ENCODE measurements at places on chromosomes 7 and 10.

DNA sequence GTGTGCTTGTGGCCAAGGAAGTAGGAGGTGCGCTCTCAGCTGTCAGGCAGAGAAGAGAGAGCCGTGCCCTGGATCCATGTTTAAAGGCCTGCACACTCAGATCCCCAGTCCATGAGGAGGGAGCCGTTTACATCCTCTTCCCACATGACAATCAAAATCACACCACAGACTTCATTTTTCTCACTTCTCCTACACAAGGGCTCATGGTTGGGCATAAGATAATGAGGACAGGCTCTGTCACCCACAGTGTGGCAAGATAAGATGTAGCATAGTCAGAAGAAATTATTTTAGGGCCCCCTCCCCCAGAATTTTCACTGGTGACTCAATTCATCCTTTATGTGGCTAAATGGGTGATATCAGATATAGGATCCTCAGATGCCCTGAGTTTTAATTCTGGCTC lies 35.9 kb upstream of the INHBA start:
- DNase-seq, result no peak

DNA sequence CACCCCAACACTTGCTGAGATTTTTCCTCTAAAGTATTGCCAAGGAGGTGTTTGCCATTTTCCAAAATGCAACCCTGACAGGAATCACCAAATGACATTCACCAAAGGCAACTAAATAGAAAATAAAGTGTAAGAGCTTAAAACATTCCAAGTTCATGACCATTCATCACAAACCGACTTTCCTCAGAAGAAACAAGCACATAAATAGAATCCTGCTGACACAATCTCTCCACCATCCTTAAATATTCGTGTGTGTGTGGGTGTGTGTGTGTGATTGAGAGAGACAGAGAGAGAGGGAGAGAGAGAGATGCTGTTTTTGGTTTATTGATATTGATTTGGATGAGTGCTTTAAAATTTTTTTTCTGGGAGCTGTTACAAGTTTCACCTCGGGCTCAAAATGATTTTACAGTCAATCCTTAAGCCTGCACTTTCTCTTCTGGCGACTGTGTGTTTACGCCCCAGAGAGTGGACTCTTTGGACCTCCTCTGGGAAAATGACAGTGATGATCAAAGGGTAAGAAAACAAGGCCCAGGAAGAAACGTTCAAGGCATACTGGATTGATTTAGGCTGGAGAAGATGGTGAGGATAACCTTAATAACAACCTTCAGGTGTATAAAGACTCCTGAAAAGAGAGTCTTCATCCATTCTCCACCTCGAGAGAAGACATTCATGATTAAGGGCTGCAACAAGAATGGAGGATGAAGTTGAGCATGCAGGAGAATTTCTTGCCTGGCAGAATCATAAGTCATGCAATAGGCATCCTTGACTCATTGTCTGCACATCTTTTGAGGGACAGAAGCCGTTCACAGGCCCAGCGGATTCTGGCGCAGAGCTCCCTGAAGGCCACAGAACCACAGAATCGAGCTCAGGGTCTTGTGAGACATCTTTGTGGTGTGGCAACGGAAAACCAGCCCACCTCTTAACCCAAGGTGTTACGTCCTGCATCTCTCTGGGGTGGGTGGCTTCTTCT lies 104.4 kb upstream of the FGFR2 start:
- no peak for DNase-seq

GRCh38 chr10:126423732-126424491 lies 35.6 kb upstream of the ADAM12 start:
- DNase-seq, result no peak

DNA sequence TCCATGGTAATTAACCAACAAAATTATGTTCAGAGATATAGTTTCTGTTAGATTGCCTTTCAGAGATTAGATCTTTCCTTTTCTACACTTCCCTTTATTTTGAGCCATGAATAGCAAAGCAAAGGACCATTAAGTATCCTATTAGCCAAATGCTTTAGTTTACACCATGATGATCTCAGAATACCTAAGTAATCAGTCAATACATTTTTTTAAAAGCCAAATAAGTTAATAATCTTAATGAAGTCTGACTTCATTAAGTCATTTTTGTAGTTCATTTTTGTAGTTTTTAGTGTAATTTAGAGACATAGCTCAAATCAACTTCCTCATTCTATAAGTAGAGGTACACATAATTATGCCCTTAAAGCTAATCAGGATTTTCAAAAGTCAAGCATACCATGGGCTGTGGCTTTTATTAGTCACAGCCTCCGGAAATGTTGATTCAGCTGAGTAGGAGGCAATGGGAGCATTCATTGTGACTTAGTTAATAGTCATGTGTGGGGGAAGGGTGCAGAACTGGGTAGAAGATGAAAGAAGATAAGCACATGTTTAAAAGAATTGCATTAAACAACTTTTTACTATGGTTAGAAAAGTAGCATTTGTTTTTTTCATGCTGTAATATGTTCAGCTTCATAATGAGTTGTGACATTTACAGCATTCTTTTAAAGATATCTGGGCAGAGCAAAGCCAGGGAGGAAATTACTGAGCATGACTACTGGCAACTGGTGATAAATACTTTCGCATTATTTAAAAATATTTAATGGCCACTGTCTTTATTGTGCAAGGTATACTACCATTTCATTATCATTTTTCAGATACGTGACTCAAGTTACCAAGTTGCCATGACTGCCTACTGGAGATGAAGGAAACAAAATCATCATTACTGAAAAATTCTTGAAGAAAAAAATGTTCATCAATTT lies 57.3 kb upstream of the CCDC71L start:
- DNase-seq, result no peak

DNA sequence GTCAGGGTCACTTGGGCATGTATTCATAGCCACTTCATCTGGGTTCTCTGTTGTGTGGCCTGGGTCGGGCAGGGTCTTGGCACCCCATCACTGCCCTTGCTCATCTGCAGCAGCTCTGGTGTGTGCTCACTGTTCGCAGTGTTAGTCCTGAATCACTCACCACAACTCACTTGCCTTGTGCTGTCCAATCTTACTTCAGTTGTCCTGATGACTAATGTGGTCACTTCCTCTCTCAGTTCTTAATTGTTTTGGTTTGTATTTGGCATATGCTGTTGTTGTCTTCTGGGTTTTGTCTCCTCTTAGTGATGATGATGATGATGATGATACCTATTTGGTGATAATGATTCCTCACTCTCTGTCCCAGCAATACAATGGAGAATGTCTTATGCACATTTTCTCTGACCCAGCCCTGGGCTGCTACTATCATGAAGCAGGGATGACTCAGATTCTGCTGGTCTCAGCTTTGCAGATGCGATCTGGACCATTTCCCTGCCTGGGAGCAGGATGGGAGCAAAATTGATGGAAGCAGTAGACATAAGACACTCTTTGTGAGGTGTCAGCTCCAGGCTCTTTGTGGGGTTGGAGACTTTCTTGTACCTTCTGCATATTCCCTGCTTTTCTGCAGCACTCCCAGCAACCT lies 17.0 kb downstream of the ADRA2A start:
- no peak for DNase-seq

- DNase-seq, result no peak
Observed at GRCh38 chr10:42864575-42864974, 82.0 kb downstream of the BMS1 start.

- DNase-seq, result no peak
Observed at GRCh38 chr10:43170491-43170890, 32.2 kb downstream of the CSGALNACT2 start.

- no peak for DNase-seq
Observed at GRCh38 chr10:74249865-74250264, 98.8 kb downstream of the ADK start.

DNA sequence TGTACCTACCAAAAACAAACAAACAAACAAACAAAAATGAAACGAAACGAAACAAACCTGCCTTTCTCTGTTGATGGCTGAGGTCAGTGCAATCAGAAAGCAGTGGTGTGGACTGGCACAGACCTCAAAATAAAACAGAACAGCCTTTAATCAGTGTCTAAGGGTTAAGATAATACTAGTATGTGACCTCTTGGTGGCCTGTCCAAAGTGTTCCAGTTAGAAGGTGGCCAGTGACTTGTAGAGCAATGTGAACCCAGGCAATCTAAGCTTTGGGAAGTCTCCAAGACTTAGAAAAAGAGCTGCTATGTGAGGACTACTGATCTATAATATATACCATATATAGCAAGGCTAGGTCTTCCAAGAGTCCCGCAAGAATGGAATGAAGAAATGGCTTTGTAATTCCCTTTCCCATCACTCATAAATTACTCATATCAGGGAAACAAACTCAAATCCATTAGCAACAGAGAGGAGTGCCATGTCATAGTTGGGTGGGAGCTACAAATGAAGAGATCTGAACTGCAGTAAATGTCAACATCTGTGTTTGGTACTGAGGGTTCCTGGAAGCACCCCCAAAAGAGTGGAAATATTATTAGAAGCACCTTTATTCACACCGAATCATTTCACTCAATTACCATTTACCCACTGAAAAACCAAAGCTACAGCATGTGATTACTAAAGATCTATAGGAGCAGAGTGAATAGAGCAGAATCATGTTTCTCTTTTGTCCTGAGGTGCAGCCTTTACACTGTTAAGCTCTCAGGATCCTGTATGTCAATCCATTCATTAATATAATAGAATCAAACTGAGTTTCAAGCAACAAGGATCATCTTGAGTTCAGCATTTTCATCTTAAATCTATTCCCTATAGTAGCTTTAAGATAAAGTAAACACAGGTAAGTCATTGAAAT lies 28.0 kb downstream of the ABLIM1 start:
- no peak for DNase-seq

- DNase-seq, result no peak
Observed at GRCh38 chr10:33165911-33166310, 168.6 kb downstream of the NRP1 start.

GRCh38 chr10:69213591-69214311 lies 6.4 kb upstream of the HKDC1 start:
- no peak for DNase-seq

DNA sequence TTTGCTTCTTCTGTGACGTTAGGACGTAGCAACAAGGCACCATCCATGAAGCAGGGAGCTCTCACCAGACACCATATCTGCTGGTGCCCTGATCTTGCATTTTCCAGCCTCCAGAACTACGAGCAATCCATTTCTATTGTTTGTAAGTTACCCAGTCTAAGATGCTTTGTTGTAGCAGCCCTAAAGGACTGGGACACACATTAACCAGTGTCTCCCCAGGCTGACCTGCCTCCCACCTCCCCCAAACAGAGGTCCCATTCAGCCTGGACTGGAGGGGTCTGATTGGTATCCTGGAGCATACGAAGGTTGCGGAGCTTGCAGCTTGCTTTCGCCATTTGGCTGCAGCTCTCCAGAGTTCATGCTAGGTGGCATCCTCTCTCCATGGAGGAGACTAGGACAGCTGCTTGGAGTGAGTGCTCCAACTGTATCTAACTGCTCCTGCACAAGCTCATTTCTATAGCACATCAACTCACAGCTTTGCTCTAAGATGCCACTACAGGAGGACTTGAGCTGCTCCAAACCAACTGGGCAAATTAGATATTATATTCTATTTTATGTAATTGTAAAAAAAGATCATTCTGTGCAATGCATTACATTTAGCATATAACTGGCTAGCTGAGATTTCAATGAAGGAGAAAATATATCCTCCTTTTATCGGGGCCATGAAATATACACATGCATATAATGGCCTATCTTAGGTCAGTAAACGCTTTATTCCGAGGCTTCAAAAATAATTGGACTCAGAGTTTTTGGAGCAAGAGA lies 8.0 kb upstream of the GRK5 start:
- DNase-seq, result no peak

DNA sequence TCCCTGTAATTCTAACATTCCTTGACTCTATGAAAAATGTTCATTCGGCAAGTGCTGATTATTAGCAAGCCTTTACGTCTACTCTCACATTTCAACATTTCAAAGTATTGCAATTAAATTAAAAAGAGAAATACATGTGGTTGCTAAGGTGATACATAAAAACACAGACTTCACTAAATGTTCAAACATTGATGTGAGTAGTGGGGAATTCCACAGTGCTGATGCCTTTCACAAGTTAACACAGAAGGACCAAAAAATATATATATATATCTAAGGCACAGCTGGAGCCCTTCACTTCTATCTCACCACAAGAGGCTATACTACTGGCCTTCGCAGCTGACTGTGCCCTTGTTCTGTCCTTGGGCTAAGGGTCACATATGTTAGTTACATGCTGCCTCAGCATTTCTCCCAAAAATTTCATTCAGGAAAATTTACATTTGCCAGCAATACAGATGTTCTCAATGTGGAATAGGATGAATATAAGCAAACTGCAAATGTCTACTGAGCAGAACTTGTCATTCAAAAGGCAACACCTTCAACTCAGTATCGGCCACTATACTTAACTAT lies 13.9 kb downstream of the CTTNBP2 start:
- DNase-seq, result no peak

- DNase-seq, result no peak
Observed at GRCh38 chr10:23362069-23362830, 17.7 kb upstream of the C10orf67 start.

GRCh38 chr10:5013385-5013784 lies 9.7 kb upstream of the AKR1C2 start:
- DNase-seq, result no peak

DNA sequence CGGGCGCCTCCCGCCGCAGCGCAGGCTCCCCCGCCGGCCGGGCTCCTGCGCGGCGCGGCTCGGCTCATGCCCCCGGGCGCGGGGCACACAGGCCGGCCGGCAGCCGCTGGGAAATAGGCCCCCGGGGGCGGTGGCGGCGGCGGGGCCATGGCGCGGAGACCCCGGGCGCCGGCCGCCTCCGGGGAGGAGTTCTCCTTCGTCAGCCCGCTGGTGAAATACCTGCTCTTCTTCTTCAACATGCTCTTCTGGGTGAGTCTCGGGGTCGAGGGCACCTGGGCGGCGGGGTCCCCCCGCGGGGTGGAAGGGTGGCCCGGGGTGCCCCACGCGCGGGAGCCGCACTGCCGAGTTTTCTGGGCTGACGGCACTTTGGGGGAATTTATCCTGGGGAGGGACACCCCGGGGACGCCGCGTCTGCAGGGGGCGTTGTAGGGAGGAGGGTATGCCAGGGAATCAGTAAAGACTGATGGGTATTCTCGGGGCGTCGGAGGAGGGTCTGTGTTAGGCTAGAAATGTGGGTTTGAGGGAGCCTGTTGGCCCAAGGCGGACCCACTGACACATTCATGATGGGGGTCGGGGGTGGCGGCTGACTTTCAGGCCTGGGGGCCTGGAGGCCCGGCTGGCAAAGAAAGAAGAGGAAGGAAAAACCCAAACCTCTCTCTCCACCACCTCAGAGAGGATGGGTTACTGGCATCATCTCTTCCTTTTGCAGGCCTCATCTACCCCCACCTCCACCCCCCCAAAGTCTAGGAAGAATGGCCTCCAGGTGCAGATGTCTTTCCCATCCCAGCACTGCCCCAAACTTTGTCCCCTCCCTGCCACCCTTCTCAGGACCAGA lies 544 bp downstream of the TSPAN33 start:
- peak; percentile 85 for DNase-seq

Measured in spleen (tissue), 13 donors.